Activated CD4-positive, alpha-beta T cell treated with anti-CD3 and anti-CD28 coated beads, Interleukin-2, amount 10 ng/mL, durations not matched to agents 7 days and 5 days (primary cell): ENCODE measurements at places on chromosomes 4 and X. TPM values are rescaled to one million over a fixed set of nuclear protein-coding genes. Genes with fewer than 3 reads are reported as not detected.

Gene INPP4B
- total RNA-seq: 71.6 TPM

Gene UGDH
- total RNA-seq: 12.3 TPM

Gene SHISA3
- total RNA-seq: 0.42 TPM

Gene LRIT3
- total RNA-seq: 0.15 TPM

Gene GYG2
- total RNA-seq: not detected

Gene HSD17B13
- 0.07 TPM for total RNA-seq

Gene DCX
- total RNA-seq: not detected

Gene FGF5
- not detected for total RNA-seq

Gene HSFX3
- not detected for total RNA-seq

Gene MID2
- 3.8 TPM for total RNA-seq

Gene CTAG1A
- total RNA-seq: not detected

Gene RS1
- not detected for total RNA-seq

Gene ARHGAP36
- total RNA-seq: not detected

Gene RBMXL3
- total RNA-seq: not detected

Gene PJA1
- total RNA-seq: 12.6 TPM

Gene STK26
- 59.9 TPM for total RNA-seq

Gene OTUD6A
- total RNA-seq: not detected

Gene LRP2BP
- 0.73 TPM for total RNA-seq

Gene GPR173
- total RNA-seq: not detected

Gene GRIA3
- not detected for total RNA-seq

Gene HTR2C
- total RNA-seq: not detected

Gene AKAP14
- not detected for total RNA-seq

Gene FTHL17
- total RNA-seq: not detected

Gene TNIP2
- 35.0 TPM for total RNA-seq

Gene PRDM5
- total RNA-seq: not detected

Gene MAGEB2
- total RNA-seq: not detected

Gene IQSEC2
- 0.10 TPM for total RNA-seq
